ENCODE measurements at places on chromosomes 2 and 18.

DNA sequence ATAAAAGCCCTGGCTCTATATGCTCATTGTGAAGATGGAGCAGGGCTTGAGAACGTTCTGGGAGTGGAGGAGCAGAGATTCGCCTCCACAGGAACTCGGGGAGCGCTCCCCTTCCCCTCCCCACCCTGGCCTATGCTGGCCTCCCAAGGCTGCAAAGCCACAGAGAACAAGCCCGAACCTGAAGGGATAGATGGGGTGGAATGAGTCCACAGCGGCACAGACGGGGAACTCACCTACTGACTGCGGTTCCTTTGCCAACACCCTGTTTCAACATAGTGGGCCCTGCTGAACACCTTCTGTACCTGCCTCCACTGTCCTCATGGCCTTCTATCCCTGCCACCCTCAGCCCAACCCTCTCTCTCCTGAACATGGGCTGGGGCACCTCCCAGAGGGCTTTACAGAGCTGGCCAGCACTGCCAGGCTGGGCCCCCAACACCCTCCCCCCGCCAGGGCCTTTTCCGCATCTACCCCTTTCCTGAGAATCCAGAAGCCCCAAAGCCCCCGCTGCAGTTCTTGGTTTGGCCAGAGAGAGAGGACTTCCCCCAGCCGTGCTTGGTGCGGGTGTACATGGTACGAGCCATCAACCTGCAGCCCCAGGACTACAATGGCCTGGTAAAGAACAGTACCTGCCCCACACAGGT is 41.5 kb downstream of the LMAN2L start:
- no peaks in the 10 kb centered on the region for H3K27me3 ChIP-seq
- no peaks in the 10 kb centered on the region for H3K4me1 ChIP-seq
- DNase-seq = no peak
- no peak overlapping the region for H3K27ac ChIP-seq

- peaks cover 3% of the 10 kb centered on the region for H3K36me3 ChIP-seq
- no peak overlapping the region for H3K4me3 ChIP-seq
- H3K27ac ChIP-seq = no peak overlapping the region
- H3K4me1 ChIP-seq = no peaks in the 10 kb centered on the region
- no peak for DNase-seq
These were observed 129.7 kb downstream of the GALNT1 start for GRCh38 chr18:35711227-35711626.

- no peak overlapping the region for H3K4me3 ChIP-seq
- no peaks in the 10 kb centered on the region for H3K36me3 ChIP-seq
- peaks cover 28% of the 10 kb centered on the region for H3K4me1 ChIP-seq
- no peak for DNase-seq
- H3K27me3 ChIP-seq = no peaks in the 10 kb centered on the region
- H3K27ac ChIP-seq = no peak overlapping the region
These were observed 87.0 kb upstream of the RTN4 start for GRCh38 chr2:55137024-55137958.

DNA sequence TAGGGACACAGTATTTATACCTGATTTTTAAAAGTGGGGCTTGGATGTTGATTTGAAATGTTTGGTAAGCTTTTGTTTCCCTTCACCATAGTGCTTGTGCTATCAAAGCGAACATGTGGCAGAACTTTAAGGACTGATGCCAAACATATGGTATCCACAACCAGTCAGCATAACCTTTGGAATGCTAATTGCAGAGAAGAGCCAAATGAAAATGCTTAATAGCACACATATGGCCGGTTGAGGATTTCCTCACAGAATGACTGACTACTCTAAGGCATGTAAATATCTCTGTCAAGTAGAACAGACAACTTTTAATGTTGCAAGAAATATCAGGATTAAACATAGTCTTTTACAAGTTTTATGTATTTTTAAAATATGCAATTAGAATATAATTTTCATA is 120.9 kb upstream of the COL3A1 start:
- H3K4me3 ChIP-seq = no peak overlapping the region
- no peaks in the 10 kb centered on the region for H3K27me3 ChIP-seq
- H3K4me1 ChIP-seq = no peaks in the 10 kb centered on the region
- H3K36me3 ChIP-seq = no peaks in the 10 kb centered on the region
- no peak overlapping the region for H3K27ac ChIP-seq

GRCh38 chr2:227280895-227281294 is 44.2 kb upstream of the MFF start:
- DNase-seq = no peak
- no peaks in the 10 kb centered on the region for H3K36me3 ChIP-seq

- peaks cover under 1% of the 10 kb centered on the region for H3K4me1 ChIP-seq
- peaks cover under 1% of the 10 kb centered on the region for H3K27me3 ChIP-seq
- no peak overlapping the region for H3K4me3 ChIP-seq
- H3K36me3 ChIP-seq = peaks cover 6% of the 10 kb centered on the region
- no peak overlapping the region for H3K27ac ChIP-seq
These were observed 45.7 kb downstream of the ACTR2 start for GRCh38 chr2:65273344-65273743.

DNA sequence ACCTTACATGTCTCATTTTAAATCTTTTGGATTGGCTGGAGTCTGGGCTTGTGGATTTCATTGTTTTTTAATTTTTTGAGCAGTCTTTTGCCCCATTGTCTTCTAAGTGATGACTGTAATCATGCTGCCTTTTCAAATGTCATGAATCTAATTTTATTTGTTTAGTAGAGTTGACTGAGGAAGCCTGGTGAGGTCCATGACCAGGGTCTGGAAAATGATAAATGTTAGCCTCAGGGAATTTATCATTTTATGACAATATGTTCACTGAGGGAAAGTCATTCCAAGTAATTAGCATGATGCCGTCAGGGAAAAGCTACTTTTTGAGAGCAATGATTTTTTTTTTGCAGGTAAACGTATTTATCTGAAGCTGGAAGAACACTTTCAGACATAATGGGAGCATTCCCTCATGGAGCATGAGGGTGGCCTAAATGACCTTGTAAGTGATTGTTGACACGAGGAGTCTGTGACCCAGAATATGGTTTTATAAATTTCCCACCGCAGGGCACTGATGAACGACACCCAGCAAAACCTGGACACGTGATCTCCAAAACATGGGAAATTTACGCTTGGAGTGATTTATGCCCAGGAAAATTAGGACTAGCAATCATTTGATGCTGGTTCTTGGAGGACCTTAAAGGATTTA is 155.3 kb upstream of the NABP1 start:
- no peak for DNase-seq
- H3K36me3 ChIP-seq = no peaks in the 10 kb centered on the region
- no peak overlapping the region for H3K4me3 ChIP-seq

GRCh38 chr2:119721043-119721442 is 38.7 kb upstream of the PTPN4 start:
- H3K27me3 ChIP-seq = no peaks in the 10 kb centered on the region
- DNase-seq = no peak
- no peak overlapping the region for H3K4me3 ChIP-seq

DNA sequence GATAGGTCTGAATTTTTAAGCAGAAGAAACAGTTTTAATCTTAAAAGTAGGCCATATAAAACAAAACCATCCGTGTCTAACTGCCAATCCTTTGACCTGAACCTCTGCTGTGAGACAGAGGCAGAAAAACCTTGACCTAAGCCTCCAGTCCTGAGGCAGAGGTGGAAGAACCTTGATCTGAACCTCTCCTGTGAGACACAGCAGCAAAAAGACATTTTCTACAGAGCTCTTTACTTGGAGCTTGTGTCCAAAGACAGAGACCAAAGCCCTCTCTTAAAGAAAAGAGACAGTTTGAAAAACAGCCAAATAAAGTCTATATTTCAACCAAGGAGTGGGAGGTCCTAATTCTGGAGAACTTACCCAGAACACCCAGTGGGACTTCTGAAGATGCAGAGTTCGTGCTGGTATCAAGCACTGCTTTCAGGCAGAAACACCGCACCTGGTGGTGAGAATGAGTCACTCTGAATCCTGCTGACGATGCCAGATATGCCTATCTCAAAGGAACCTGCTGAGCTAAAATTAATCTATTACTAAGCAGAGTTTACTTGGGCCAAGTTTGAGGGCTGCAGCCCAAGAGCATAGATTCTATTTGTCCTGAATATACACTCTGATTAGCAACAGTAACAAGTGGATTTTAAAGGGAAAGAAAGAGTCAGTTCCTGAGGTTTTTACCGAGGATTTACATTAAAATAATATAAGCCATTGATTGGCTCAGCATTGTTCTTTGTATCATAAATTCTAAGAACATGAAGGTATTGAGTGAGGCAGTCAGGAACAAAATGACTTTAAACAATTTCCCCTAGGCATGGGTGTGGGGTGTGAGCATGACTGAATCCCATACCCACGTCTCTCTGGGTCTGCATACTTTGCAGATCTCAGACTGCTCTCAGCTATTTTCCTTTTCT is 806.4 kb downstream of the TRIB2 start:
- H3K27me3 ChIP-seq = no peaks in the 10 kb centered on the region
- no peaks in the 10 kb centered on the region for H3K4me1 ChIP-seq
- H3K27ac ChIP-seq = no peak overlapping the region
- H3K36me3 ChIP-seq = no peaks in the 10 kb centered on the region
- DNase-seq = no peak
- H3K4me3 ChIP-seq = no peak overlapping the region

DNA sequence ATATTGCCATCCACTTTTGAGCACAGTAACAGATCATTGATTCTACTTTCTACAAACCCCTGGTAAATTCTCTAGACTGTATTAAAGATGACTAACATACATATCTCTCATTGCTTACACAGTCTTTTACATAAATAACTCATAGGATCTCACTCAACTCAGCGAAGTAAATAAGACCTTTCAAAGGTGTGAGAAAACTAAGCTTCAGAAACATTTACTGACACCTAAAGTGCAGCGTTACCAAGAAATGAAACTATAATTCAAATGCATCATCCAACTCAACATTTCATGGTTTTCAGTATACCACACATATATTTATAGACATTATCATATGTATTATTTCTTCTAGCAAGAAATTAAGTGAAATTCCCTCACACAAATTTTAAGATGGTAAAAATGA is 189.8 kb downstream of the METTL4 start:
- H3K27ac ChIP-seq = no peak overlapping the region
- no peak overlapping the region for H3K4me3 ChIP-seq
- no peak for DNase-seq
- no peaks in the 10 kb centered on the region for H3K36me3 ChIP-seq
- H3K4me1 ChIP-seq = no peaks in the 10 kb centered on the region

- peaks cover 16% of the 10 kb centered on the region for H3K4me1 ChIP-seq
- peak; percentile 40 for DNase-seq
- peaks cover 28% of the 10 kb centered on the region for H3K27me3 ChIP-seq
These were observed 42.0 kb downstream of the MCFD2 start for GRCh38 chr2:46873604-46874068.

DNA sequence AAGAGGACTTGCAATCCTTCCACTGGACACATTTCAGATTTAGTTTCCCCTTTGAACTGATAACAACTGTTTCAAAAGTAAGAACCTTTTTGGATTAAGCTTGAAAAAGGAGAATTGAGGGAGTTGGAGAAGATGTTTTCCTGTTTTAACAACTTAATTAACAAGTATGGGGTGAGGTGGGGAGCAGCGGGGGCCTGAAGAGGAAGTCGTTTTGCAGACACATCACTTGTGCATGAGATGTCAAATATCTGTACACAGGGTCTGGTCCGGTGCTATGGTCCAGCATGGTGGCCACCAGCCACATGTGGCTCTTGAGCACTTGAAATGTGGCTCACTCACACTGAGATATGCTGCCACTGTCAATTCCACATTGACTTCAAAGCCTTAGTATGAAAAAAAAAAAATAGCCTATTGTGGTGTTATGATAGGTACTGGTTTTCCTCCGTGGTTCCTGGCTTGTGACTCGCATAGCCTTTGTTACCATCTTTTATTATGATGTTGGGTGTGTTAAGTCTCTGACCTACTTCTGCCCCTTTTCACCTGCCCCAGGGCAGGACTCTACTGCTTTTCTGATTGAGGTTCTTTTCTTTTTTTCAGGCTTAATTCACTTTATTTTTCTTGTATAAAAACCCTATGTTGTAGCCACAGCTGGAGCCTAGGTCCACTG is 205.5 kb downstream of the BCL2 start:
- no peaks in the 10 kb centered on the region for H3K36me3 ChIP-seq
- H3K4me1 ChIP-seq = peaks cover 20% of the 10 kb centered on the region
- no peak for DNase-seq

DNA sequence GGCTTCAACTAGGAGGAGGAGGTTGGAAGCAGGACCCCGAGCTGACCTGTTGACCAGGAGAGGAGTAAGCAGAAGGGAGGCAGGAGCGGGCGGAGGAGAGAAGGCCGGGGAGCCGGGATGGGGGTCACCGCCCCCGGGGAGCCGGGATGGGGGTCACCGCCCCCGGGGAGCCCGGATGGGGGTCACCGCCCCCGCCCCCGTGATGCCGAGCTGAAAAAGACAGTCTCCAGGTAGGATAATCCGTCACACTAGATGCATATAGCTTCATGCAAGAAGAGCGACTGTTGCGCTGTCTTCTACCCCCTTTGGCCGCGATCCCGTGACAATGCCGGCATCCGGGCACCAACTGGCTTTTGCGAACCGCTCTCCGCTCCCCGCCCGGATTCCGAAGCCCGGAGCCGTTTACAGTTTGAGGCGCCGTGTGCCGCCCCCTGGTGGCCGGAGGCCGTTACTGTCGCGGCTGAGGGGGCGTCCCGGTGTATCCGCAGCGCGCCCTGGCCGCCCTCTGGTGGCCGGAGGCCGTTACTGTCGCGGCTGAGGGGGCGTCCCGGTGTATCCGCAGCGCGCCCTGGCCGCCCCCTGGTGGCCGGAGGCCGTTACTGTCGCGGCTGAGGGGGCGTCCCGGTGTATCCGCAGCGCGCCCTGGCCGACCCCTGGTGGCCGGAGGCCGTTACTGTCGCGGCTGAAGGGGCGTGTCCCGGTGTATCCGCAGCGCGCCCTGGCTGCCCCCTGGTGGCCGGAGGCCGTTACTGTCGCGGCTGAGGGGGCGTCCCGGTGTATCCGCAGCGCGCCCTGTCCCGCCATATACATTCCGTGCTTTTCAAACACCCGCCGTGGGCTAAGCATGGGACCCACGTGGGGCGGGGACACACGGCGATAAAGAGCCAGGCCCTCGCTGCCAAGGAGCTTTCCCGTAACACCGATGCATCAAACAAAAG is 89.6 kb downstream of the ACTR3 start:
- peaks cover 8% of the 10 kb centered on the region for H3K36me3 ChIP-seq
- peak overlapping the region; percentile 71 for H3K27ac ChIP-seq
- peaks cover 19% of the 10 kb centered on the region for H3K4me1 ChIP-seq
- no peak overlapping the region for H3K4me3 ChIP-seq
- DNase-seq = peak; percentile 64

DNA sequence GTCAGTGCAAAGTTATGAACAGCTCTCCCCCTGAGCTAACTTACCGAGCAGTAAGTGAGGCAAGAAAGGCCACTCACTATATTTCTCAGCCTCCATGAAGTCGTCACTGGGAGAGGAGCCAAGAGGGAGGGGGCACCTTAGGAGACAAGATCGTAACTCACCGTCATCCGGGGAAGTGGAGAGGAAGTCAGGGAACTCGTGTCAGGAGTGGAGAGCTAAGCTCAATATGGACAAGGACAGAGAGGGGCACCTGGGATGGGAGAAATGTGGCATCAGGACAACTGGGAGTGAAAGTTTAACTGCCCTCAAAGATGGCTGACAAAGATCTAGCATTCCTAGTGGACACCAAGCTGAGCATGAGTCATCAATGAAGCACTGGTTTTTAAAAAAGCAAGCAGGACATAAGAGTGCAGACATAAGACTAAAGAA is 37.1 kb downstream of the BCL11A start:
- H3K27me3 ChIP-seq = peaks cover 43% of the 10 kb centered on the region
- H3K4me3 ChIP-seq = no peak overlapping the region
- no peak for DNase-seq

- H3K4me3 ChIP-seq = no peak overlapping the region
- H3K4me1 ChIP-seq = no peaks in the 10 kb centered on the region
- no peak for DNase-seq
- H3K27ac ChIP-seq = no peak overlapping the region
- H3K27me3 ChIP-seq = no peaks in the 10 kb centered on the region
These were observed 65.7 kb downstream of the PXDN start for GRCh38 chr2:1678609-1679008.
